ENCODE measurements at places on chromosomes 2 and 18.

DNA sequence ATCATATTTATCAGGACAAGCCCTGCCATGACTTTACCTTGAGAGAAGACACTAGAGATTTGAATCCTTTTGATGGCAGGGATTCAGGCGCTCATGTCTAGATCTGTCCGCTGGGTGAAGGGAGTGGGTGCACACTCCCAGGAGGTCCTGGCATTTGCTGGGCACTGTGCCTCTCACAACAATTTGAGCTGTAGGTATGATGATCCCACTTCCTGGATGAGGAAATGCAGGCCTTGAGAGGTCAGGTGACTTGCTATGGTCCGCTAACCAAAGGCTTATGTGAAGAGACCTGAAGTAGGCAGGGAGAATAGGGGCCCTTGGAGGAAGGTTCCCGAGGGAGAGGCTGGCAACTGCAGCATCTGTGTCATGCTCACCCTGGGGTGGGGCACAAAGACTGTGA lies 206.1 kb downstream of the HAUS1 start:
- DNase-seq, result no peak

GRCh38 chr2:162232027-162232426 lies 11.2 kb downstream of the FAP start:
- no peak for DNase-seq

DNA sequence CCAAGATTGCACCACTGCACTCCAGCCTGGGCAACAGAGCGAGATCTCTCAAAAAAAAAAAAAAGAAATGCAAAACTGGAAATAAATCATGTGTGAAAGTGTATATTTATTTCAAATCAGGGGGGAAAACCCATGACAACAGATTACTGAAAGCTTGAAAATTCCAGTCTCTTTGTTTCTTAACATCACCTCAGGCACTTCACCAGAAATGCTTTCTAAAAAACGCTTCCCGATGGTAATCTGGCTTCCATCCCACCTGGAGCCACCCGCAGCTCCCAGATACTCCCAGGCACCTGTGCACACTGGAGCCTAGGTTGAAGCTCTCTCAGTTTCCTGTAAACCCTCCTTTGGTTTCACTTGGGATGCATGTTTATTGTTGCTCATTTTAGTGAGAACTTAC lies 7.2 kb upstream of the ITGB6 start:
- no peak for DNase-seq

- DNase-seq, result peak; percentile 85
Observed at GRCh38 chr2:60439219-60439974, 114.1 kb downstream of the BCL11A start.

GRCh38 chr18:67788310-67789164 lies 272.0 kb upstream of the DSEL start:
- no peak for DNase-seq

DNA sequence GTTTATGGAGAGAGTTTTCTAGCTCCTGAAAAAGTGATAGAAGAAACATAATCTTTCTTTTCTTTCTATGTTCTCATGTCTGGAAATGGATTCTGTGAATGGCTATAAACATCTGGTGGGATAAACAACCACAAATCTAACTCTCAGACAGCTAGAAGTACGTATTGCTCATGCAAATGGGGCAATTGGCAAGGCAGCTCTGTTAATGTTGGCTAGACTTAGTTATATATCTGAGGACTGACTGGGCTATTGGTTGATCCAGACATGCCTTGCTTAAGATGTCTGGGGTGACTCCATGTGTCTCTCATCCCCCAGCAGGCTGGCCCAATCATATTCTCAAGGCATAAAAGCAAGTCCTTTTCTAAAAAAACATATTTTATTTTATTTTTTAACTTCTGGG lies 939.2 kb upstream of the NRXN1 start:
- no peak for DNase-seq

DNA sequence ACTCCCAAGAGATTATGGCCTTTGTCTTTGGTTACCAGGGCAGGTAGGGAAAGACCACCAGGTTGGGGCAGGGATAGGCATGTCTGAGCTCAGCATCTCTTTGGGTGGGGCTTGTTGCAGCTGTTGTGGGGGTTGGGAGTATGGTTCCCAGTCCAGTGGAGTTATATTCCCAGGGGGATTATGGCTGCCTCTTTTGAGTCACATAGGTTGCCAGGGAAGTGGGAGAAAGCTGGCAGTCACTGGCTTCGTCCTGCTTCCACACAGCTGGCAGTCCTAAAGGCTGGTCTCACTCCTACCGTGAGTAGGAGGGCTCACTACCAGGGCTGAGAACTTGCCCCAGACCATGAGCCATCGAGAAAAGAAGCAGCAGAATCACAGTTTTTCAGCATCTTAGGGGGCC lies 79.1 kb downstream of the LYPD6 start:
- no peak for DNase-seq

DNA sequence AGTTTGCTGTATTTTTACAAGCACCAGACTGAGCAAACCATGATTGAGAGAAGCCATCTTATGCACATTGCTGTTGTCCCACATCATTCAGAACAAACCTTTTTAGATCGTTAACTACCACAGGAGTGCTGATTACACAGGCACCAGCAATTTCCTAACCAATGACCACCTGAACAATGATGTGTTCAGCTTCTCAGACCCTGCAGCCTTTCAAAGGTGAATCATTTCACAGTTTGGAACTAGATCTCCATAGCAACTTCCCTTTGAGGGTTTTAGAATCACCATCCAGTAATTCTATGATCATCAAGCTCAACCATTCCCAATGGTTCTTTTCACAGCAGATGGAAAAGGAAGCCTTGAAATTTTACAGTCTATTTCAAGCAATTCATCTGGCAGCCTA lies 71.4 kb downstream of the OLA1 start:
- no peak for DNase-seq
